Stimulated activated naive CD8-positive, alpha-beta T cell treated with anti-CD3 and anti-CD28 coated beads, Interleukin-15, Interleukin-2, amounts not matched to agents 100 U/mL and 50 U/mL, for 24 hours (primary cell): ENCODE measurements at places on chromosomes 2 and 18.
A peak's percentile ranks its signal among the peaks of the same experiment; 100 is the strongest.

DNA sequence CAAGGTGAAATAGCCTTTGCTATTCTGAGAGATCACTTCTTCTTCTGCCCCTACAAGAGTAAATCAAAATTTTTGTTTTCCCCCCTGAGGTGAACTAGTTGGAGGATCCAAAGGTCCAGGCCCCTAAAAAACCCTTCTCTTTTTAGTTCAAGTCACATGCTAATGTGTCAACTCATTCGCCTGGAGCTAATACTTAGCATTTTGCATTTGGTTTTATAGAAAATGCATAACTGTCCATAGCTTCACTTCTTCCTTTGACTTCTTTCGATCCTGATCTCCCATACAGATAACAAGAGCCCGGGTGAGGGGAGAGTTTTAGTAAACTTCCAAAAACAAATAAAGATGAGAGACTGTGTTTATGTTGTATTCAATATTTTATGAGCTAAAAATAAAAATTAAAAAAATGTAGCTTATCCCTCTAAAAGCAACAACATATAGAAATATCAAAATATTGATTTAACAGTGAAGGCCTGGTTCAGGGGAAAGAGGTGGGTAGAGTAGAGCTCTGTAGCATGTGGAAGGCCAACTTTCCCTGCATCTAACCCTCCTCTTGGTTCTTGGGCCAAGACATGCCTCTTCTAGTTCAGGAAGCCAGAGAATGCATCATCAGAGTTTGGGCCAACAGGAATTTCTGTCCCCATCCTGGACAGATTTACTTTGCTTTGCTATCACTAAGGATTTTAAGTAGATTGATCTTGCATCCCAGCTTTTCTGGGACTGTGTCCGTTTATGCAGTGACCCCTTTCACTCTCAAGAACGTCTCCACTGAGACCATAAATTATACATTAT lies 333.8 kb downstream of the ALK start:
- no peak for DNase-seq

DNA sequence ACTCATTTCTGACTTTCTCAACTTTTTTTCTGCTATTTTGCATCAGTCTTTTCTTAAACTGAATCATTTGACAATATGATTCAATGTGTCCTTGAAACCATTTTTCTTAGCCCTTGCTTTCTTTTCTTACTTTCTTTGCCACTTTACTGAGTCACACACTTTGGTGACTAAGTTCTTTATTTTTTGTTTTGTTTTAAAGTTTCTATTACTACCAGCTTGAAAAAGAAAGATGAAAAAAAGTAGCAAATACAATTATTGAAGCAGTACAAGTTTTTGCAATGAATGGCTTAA lies 116.5 kb downstream of the DOCK10 start:
- no peak for DNase-seq

DNA sequence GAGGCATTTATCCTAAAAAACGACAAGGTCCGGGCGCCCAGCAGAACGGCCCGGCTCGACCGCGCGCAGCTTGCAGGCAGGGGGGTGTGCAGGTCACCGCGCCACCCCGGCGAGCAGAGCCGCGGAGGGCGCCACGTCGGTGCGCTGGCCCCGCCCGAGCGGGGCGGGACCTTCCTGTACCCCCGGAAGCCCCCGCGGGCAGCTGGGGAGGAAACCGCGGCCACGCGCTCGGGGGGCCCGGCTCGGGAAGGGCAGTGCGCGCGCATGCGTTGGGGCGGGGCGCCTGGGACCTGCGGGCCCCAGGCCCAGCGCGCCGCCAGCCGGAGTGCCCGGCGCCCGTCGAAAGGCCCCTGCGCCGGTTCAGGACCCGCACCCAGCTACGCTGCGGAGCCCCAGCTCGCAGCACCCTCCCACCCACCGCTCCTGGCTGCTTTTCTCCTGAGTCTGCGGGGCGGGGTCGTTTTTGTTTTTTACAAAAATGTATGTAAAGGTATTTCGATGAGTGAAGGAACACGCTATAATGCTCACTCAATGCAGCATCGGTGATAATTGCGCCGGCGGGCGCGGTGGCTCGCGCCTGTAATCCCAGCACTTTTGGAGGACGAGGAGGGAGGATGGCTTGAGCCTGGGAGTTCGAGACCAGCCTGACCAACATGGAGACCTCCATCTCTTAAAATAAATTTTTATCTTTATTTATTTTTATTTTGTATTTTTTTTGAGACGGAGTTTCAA lies 47.7 kb upstream of the POMC start:
- DNase-seq: peak; percentile 94

DNA sequence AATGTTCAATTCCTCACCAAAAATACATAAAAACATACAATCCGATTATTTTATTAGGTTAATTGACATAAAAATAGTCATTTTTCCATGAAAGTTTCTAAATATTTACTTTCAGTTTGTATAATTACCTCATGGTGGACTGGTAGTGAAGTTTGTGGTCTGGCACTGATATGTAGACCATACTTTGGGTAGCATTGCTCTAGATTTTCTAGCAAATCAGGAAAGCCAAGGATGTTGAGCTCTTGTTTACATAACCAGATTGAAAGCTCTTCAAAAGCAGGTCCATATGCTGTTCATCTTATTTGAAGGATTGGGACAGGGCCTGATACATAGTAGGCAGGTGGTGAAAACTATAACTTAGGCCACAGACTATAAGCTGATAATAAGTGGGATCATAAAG lies 61.8 kb downstream of the COMMD1 start:
- no peak for DNase-seq

DNA sequence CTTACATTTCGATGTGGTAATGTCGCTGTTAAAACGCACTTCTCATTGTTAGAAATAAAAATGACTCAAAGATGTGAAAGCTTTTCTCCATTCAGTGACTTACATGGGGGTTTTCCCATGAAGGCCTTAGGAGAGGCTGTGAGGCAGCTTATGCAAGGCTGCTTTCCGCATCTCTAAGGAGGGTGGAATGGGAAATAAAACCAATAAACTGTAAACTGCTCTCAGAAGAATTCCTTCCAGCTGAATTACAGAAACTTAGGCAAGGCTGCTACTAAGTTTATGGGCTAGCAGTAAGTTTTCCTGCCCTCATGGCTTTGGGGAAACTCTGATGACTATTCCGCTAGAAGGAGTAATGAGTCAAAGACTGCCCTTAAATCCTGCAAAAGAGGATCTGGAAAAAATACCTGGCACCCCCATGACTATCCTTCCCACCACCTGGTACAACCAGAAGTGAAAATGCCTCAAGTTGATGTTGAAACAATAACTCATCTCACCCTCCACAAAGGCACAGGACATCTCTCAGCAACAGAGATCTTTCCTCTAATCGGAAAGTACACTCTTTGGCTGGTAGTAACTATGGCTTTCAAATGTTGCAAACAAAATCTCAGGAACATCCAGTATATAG lies 97.7 kb upstream of the SMAD7 start:
- no peak for DNase-seq

- peak; percentile 42 for DNase-seq
These were observed 1.5 kb downstream of the CREB1 start for GRCh38 chr2:207531032-207531952.

DNA sequence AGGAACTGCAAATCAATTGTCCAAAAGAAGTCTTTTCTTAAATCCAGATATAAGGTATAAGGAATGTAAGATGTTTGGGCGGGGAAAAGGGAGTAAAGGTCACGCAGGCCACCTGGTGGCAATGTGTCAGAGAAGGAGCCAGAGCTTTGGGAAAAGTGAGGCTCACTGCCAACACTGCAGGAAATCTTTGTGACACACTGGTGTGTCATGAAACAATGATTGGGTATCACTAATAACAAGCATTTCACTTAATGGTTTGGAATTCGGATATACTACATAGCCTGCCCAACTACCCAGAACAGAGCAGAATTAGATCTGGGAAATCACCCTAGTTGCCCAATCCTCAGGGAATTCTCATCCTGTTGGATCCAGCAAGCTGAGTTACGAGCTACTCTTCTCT lies 61.0 kb downstream of the RBMS1 start:
- no peak for DNase-seq

- no peak for DNase-seq
These were observed 43.8 kb upstream of the IL1R1 start for GRCh38 chr2:102098756-102099155.

GRCh38 chr2:217816396-217816869 lies 186.4 kb downstream of the TNS1 start:
- no peak for DNase-seq

DNA sequence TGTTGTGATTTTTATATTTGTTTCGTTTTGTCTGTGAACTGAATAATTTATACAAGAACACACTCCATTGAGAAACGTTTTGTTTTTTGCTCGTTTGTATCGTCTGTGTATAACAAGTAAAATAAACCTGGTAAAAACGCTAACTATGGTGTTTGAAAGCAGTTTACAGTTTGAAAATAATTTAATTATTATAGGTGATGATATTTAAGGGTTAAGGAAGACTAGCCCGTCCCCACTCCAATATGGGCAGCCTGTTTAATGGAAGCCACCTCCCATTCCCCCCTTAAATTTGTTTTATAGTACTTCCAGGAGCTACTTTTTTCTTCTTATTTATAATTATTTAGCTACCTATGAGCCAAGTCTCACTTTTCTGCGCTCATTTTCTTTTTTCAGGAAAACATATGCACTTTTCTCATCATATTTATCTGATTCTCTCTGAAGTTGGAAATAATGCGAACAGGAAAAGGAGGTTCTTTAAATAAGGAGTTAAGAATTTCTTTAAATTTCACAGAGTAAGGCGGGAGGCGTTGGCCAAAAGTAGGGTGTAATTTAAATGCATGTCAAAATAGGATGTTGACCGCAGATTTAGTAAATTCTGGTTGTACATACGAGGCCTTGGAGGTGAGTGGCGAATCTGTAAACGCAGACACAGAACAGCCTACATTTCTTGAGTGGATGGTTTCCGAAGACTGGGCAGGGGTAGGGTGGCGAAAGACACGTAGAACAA lies 9.8 kb downstream of the TBR1 start:
- no peak for DNase-seq

GRCh38 chr2:86378469-86378868 lies 41.0 kb upstream of the REEP1 start:
- no peak for DNase-seq

GRCh38 chr2:24110660-24111303 lies 12.4 kb downstream of the PFN4 start:
- DNase-seq: no peak

DNA sequence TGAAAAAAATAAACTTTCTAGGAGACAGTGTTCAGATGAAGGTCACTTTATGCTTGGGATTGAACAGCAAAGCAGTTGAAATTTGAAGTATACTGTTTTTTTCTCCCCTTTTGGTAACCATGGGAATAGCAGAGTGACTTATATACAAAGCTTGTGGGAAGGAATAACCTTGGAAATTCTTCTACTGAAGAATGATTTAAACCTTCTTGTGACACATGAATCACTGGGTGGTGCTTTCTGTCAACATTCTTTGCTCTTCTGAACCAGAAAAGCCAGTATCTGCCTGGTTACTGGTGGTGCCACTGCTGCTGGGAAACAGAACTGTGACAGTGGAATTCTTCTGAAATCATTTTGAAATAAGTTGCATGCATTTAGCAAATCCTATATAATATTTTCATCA lies 39.4 kb upstream of the RND3 start:
- no peak for DNase-seq
